H4 (cell line): ENCODE measurements at places on chromosomes 5 and 9. TPM values are rescaled to one million over a fixed set of nuclear protein-coding genes. Genes with fewer than 3 reads are reported as not detected.

Gene HMMR
- total RNA-seq: 45.7 and 47.1 TPM in 2 replicates

Gene CAMK2A
- total RNA-seq: 0.02 TPM in 1 of 2 replicates, not detected in the other

Gene BTNL9
- 0.15 TPM in 1 of 2 replicates, not detected in the other for total RNA-seq

Gene PITX1
- 27.0 and 32.6 TPM in 2 replicates for total RNA-seq

Gene GGTA1
- 0.35 TPM in 1 of 2 replicates, not detected in the other for total RNA-seq

Gene DOCK2
- total RNA-seq: 1.0 and 1.4 TPM in 2 replicates

Gene PCSK5
- 2.4 TPM in 2 replicates for total RNA-seq

Gene EMB
- not detected in 2 replicates for total RNA-seq

Gene GAPT
- total RNA-seq: not detected in 2 replicates

Gene MYMK
- total RNA-seq: not detected in 2 replicates

Gene TRPM3
- 0.06 and 0.14 TPM in 2 replicates for total RNA-seq

Gene FAM81B
- 0.23 TPM in 1 of 2 replicates, not detected in the other for total RNA-seq

Gene IRX4
- total RNA-seq: not detected in 2 replicates

Gene LCN15
- not detected in 2 replicates for total RNA-seq

Gene OCLN
- total RNA-seq: 2.9 and 5.2 TPM in 2 replicates

Gene STXBP1
- 7.2 and 18.8 TPM in 2 replicates for total RNA-seq

Gene PCA3
- not detected in 2 replicates for total RNA-seq

Gene TMC1
- not detected in 2 replicates for total RNA-seq

Gene PCDH12
- not detected in 2 replicates for total RNA-seq

Gene FUT7
- not detected in 2 replicates for total RNA-seq

Gene SPATA31D4
- total RNA-seq: not detected in 2 replicates

Gene C1QTNF2
- total RNA-seq: 2.2 and 2.6 TPM in 2 replicates

Gene KCNV2
- total RNA-seq: not detected in 2 replicates

Gene F12
- total RNA-seq: 5.8 and 7.3 TPM in 2 replicates

Gene MLANA
- total RNA-seq: not detected in 2 replicates

Gene PSIP1
- total RNA-seq: 39.4 and 54.3 TPM in 2 replicates

Gene PDLIM7
- 127 and 138 TPM in 2 replicates for total RNA-seq

Gene SPATA31C1
- total RNA-seq: not detected in 2 replicates

Gene SUSD1
- 0.89 and 1.8 TPM in 2 replicates for total RNA-seq

Gene IQGAP2
- total RNA-seq: 3.6 and 4.0 TPM in 2 replicates

Gene GARIN3
- total RNA-seq: not detected in 2 replicates

Gene PCDHB6
- total RNA-seq: 3.6 and 4.1 TPM in 2 replicates

Gene LAMC3
- total RNA-seq: 0.49 and 0.60 TPM in 2 replicates

Gene FOXD4L6
- 0.14 TPM in 1 of 2 replicates, not detected in the other for total RNA-seq

Gene LECT2
- total RNA-seq: not detected in 2 replicates

Gene GDNF
- total RNA-seq: not detected in 2 replicates

Gene MEIKIN
- not detected in 2 replicates for total RNA-seq

Gene FABP6
- total RNA-seq: 2.4 TPM in 1 of 2 replicates, not detected in the other

Gene LCN9
- not detected in 2 replicates for total RNA-seq

Gene CARTPT
- not detected in 2 replicates for total RNA-seq

Gene NDST1
- total RNA-seq: 18.8 and 26.6 TPM in 2 replicates

Gene NR2F1-AS1
- 5.2 and 10.4 TPM in 2 replicates for total RNA-seq

Gene CCL27
- total RNA-seq: not detected in 2 replicates

Gene NMUR2
- not detected in 2 replicates for total RNA-seq

Gene PCDHB2
- total RNA-seq: 15.0 and 26.2 TPM in 2 replicates

Gene PRLR
- total RNA-seq: 0.12 and 1.1 TPM in 2 replicates

Gene PKD2L2
- total RNA-seq: not detected in 2 replicates

Gene PFN3
- total RNA-seq: not detected in 2 replicates
